Lung microvascular endothelial cell (primary cell): ENCODE measurements at places on chromosomes 12 and 14.

DNA sequence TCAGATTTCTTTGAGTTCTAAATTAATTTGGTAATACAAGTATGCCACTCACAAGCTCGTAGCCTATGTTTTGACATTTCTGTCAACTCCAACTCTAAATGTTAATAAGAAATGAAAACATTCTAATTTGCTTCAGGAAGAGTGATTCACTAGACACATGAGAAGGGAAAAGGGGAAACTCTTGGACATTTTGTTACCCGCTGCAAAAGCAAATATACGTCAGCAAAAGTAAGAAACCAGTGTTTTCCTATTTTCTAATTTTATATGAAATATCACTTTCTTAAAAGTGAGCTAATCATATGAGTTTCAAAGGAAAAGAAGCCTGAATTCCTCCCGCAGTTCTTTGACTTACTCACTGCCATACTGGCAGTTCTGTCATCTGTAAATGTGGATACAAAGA, 162.3 kb downstream of the GRIP1 start:
- peak; percentile 2 for DNase-seq

GRCh38 chr12:92602930-92603623, 99.7 kb upstream of the PLEKHG7 start:
- no peak for DNase-seq

GRCh38 chr12:49027846-49028555, 9.4 kb upstream of the PRKAG1 start:
- no peak for DNase-seq

DNA sequence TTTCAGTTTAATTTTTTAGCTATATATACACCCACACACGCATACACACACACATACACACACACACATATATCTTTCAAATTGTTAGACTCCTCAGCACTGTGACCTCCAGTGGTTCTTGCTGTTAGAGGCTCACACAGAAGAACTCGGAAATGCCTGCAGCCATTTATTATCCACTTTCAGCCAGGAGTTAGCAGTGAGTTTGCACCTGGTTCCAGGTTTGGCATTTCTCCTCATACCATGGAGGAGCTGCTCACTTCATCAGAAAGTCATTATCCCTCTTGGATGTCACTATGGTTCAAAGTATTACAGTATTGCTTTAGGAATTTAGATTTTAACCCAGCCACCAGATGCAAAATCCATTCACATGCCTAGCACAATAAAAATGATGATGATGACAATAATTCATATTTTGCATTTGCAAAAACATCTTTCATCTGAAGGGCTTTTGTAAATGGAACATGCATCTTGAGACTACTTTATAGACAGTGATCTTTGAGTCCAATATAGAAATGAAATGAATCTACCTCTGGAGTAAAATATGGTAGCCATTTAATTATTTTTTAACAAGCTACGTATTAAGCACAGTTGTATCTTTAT, 42.3 kb downstream of the NPAS3 start:
- no peak for DNase-seq

GRCh38 chr14:77275601-77276017, 4.6 kb upstream of the NGB start:
- DNase-seq: no peak

- no peak for DNase-seq
Observed at GRCh38 chr14:94897082-94897481, 127.2 kb upstream of the GSC start.

GRCh38 chr14:65344011-65344410, 68.5 kb upstream of the FUT8 start:
- DNase-seq: no peak

- no peak for DNase-seq
Observed at GRCh38 chr12:51245476-51246253, 7.0 kb downstream of the DAZAP2 start.

GRCh38 chr12:127555071-127555470, 711.9 kb upstream of the TMEM132C start:
- DNase-seq: no peak

DNA sequence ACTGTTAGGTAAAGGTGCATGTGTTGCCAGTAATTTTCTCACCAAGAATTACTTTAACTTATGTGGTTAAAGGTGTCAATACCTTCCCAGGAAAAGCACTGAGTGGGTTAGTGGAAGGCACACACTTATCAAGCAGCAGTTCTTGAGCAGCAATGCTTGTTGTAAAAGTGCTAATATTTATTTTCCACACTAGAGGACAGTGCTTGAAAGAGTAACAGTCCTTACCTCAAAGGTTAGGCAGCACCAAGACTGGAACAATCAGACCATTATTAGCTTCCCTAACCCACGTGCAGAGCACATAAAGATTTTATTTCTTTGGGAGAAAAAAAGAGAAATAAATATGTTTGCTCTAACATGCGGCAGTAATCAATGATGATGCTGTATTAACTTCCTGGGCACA, 48.8 kb upstream of the KRR1 start:
- peak; percentile 66 for DNase-seq
